ENCODE measurements at places on chromosomes 5 and 9. TPM values are rescaled to one million over a fixed set of nuclear protein-coding genes. Genes with fewer than 3 reads are reported as not detected.

The ROPN1L gene
- total RNA-seq, result 4.3 TPM

- no peak overlapping the region for H3K4me3 ChIP-seq
- H3K27ac ChIP-seq, result no peak overlapping the region
- H3K27me3 ChIP-seq, result no peaks in the 10 kb centered on the region
- H3K36me3 ChIP-seq, result no peaks in the 10 kb centered on the region
These were observed 219.9 kb downstream of the FSTL4 start for GRCh38 chr5:133392448-133392847.

GRCh38 chr5:34667705-34668104 is 11.6 kb downstream of the RAI14 start:
- H3K27me3 ChIP-seq, result no peaks in the 10 kb centered on the region
- no peak overlapping the region for H3K27ac ChIP-seq
- no peak overlapping the region for H3K4me3 ChIP-seq

The GALNT10 gene
- total RNA-seq, result 19.5 TPM

The TMEM232 gene
- 3.1 TPM for total RNA-seq

GRCh38 chr5:14141764-14142163 is 1.4 kb upstream of the TRIO start:
- H3K27me3 ChIP-seq, result no peaks in the 10 kb centered on the region
- H3K27ac ChIP-seq, result peak overlapping the region; percentile 84
- no peak overlapping the region for H3K4me3 ChIP-seq
- H3K4me1 ChIP-seq, result peaks cover 15% of the 10 kb centered on the region
- H3K36me3 ChIP-seq, result no peaks in the 10 kb centered on the region
- DNase-seq, result no peak

DNA sequence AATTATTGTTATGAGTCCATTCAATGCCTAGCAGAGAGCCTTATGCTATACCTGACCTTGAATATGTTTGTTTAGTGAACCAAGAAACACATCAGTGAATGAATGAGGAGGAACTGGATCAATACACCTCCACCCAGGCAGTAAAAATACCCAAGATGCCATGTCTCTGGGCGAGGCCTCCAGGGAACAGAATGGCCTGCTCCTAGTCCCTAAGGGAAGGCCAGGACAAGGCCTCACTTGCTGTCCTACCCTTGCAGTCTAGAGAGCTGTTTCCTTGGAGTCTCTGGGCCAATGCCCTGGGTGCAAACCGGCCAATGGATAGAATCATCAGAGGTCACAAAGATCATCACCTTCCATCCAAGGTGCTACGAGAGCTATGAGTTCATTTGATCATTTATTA is 26.1 kb downstream of the TNIP1 start:
- DNase-seq, result no peak
- no peak overlapping the region for H3K4me3 ChIP-seq
- H3K27ac ChIP-seq, result peak overlapping the region; percentile 51
- peaks cover 26% of the 10 kb centered on the region for H3K36me3 ChIP-seq
- H3K4me1 ChIP-seq, result peaks cover 16% of the 10 kb centered on the region

The LRRC70 gene
- total RNA-seq, result 0.99 TPM

GRCh38 chr5:143054480-143054941 is 284.3 kb downstream of the ARHGAP26 start:
- DNase-seq, result peak; percentile 25
- peaks cover 22% of the 10 kb centered on the region for H3K4me1 ChIP-seq
- no peaks in the 10 kb centered on the region for H3K36me3 ChIP-seq
- no peaks in the 10 kb centered on the region for H3K27me3 ChIP-seq

DNA sequence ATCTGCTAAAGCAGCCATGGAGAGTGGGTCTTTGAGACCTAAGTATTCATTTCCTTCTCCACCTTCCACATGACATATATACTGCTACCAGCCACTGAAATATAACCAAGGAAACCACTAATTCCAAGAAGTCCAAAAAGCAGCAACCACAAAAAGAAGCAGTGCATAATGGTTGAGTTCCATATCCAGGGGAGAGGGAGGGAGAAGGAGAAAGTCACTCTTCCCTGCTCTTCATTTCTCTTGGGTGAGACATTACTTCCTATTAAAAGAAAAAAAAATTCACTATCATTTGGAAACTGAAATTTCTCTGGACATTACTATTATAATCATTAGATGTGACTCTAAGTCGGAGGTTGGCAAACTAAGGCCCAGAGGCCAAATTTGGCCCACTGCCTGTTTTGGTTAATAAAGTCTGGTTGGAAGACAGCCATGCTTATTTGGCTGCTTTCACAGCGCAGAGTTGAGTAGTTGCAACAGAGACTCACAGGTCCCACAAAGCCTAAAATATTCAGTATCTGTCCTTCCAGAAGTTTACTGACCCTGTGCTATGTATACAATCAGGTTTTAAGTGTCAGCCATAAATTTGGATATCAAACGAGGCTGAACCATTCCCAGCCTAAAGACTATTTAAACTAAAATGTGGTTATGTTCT is 168.6 kb downstream of the MPDZ start:
- no peak overlapping the region for H3K4me3 ChIP-seq
- H3K27me3 ChIP-seq, result no peaks in the 10 kb centered on the region
- peak; percentile 62 for DNase-seq
- H3K36me3 ChIP-seq, result no peaks in the 10 kb centered on the region
- no peak overlapping the region for H3K27ac ChIP-seq

The FOXD4L5 gene
- total RNA-seq, result 0.26 TPM

DNA sequence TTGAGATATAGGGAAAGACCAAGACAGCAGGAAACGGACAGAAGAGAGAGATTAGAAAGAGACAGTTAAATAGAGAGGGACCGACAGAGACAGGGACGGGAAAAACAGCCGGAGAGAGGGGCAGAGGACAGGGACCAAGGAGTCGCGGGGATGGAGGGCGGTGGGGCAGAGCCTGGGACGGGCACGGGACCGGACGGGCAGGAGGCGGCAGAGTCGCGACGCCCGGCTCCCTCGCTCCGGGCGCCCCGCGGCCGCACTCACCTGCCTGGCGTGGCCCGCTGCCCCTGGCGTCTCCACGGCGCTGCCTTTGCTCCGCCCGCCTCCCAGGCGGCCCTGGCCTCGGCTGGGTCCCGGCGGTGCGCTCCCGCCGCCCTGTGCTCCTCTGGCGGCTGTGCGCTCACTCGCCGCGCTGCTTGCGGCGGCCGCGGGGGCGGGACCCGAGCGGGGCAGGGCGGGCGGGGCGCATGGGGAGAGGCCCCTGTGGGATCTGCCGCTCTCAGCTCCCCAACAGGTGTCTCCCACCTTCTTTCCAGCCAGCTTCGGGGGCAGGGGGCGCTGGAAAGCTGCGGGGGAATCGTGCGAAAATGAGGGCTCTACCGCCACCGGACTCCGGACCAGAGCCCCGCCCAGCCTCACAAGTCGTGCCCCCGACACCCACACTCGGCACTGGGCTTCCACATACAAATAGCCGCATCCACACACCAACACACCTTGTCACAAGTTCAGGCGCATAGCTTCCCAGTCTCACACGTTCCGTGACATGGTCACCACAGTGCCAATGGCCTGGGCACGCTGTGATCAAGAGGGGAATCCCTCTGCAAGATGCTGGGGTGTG is at the start of gene ARID3C:
Gene ARID3C, minus strand, starts transcription at position 411 of the 835 bp plus-strand sequence. CDS start 1,052 bp downstream, outside the sequence.
- no peaks in the 10 kb centered on the region for H3K36me3 ChIP-seq
- peak; percentile 60 for DNase-seq
- no peak within 1 kb of the TSS for H3K27ac ChIP-seq
- peaks cover 12% of the 10 kb centered on the region for H3K4me1 ChIP-seq
- H3K27me3 ChIP-seq, result no peaks in the 10 kb centered on the region

DNA sequence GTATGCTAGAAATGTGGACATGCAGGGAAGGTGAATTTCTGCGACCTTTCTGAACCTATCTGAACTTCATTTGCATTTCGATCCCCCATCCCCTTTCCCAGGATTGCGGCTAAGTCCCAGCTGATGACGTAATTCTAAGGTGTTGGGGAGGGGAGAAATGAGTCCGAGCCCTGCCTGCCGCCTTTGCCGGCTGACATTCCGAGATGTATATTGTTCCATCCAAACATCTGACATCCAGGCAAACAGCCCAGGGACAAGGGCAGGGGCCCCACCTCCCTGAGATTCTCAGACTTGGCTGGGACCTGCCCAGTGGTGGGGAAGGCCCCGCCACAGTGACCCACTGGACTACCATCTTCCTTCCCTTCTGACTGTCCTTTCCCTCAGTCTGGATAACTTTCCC is 494.6 kb downstream of the ENC1 start:
- no peak overlapping the region for H3K27ac ChIP-seq
- no peaks in the 10 kb centered on the region for H3K27me3 ChIP-seq
- no peaks in the 10 kb centered on the region for H3K36me3 ChIP-seq
- DNase-seq, result no peak
- H3K4me3 ChIP-seq, result no peak overlapping the region

DNA sequence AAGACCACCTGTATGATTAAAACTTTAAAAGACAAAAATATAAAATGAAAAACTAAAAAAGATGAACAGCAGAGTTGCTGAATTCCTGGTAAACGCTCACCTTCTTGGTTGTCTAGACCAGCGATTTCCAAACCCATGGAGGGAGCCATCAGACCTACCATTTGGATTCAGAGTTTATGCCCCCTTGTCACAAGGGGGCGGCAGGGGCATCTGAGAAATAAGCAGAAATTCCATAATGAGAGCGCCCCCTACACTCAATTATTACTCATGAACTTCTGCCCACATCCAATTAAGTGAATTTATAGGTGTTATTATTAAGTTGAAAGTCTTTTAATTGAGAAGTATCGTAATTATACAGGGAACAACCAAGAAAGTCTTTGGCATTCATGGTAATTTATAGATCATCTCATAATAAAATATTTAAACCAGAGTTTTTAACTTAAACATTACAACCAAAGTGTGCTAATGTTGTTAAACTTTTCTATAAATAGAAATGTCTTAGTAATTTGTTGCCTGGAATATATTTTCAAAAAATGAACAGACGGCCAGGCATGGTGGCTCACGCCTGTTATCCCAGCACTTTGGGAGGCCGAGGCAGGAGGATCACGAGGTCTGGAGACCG is 35.2 kb upstream of the SPATA31C2 start:
- H3K4me3 ChIP-seq, result no peak overlapping the region
- H3K36me3 ChIP-seq, result no peaks in the 10 kb centered on the region
- DNase-seq, result peak; percentile 41
- H3K27ac ChIP-seq, result no peak overlapping the region
- H3K27me3 ChIP-seq, result no peaks in the 10 kb centered on the region
- H3K4me1 ChIP-seq, result no peaks in the 10 kb centered on the region

GRCh38 chr9:30349526-30350513 is 2034.6 kb upstream of the ACO1 start:
- H3K4me1 ChIP-seq, result no peaks in the 10 kb centered on the region
- no peak for DNase-seq
- H3K27ac ChIP-seq, result no peak overlapping the region
- H3K36me3 ChIP-seq, result no peaks in the 10 kb centered on the region

- no peak overlapping the region for H3K27ac ChIP-seq
- no peak for DNase-seq
- peaks cover 43% of the 10 kb centered on the region for H3K4me1 ChIP-seq
- H3K36me3 ChIP-seq, result no peaks in the 10 kb centered on the region
These were observed 2.5 kb downstream of the KIAA1958 start for GRCh38 chr9:112489039-112489546.

- H3K27ac ChIP-seq, result no peak overlapping the region
- no peak overlapping the region for H3K4me3 ChIP-seq
- peaks cover 4% of the 10 kb centered on the region for H3K4me1 ChIP-seq
These were observed 97.8 kb downstream of the TSSK1B start for GRCh38 chr5:113336975-113337374.

- H3K36me3 ChIP-seq, result no peaks in the 10 kb centered on the region
- no peak overlapping the region for H3K27ac ChIP-seq
- H3K27me3 ChIP-seq, result no peaks in the 10 kb centered on the region
These were observed 6.2 kb downstream of the GNPDA1 start for GRCh38 chr5:142006363-142007236.
